ENCODE measurements at places on chromosomes 4 and X. TPM values are rescaled to one million over a fixed set of nuclear protein-coding genes. Genes with fewer than 3 reads are reported as not detected.

Gene PPP1R3F
- 2.2 TPM for total RNA-seq

Gene MAGEA12
- not detected for total RNA-seq

Gene BST1
- total RNA-seq = 21.8 TPM

Gene DUSP9
- total RNA-seq = 0.39 TPM

- DNase-seq = no peak
These were observed 47.6 kb downstream of the ARHGAP10 start for GRCh38 chr4:147779451-147779850.

GRCh38 chr4:136931781-136932180 lies 600.5 kb downstream of the PCDH18 start:
- no peak for DNase-seq

GRCh38 chrX:9842541-9842940 lies 56.3 kb downstream of the SHROOM2 start:
- DNase-seq = no peak

DNA sequence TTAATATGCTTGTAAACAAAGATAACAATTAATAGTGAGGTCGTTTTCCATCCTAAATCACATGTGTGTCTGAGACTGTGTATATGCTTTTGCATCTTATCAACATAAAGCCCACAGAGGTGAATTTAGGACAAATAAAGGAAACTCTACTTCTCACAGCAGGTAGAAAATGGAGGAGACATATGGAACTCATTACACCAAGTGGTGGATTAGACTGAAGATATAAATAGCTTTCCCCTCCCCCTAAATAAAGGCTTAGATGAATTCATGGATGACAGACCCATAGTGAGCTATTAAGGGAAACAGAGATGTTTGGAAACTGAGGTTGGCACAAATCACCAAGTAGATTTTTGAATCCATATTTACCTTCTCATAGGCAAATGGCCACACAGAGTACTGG lies 79.7 kb downstream of the GRIA3 start:
- no peak for DNase-seq

GRCh38 chr4:138310498-138310897 lies 68.3 kb upstream of the SLC7A11 start:
- DNase-seq = no peak

Data from mesenteric fat pad (tissue), 1 donor.